ENCODE measurements at places on chromosomes 7 and 10. TPM values are rescaled to one million over a fixed set of nuclear protein-coding genes. Genes with fewer than 3 reads are reported as not detected.

- DNase-seq: no peak
These were observed 19.5 kb upstream of the CSTF2T start for GRCh38 chr10:51718804-51719291.

DNA sequence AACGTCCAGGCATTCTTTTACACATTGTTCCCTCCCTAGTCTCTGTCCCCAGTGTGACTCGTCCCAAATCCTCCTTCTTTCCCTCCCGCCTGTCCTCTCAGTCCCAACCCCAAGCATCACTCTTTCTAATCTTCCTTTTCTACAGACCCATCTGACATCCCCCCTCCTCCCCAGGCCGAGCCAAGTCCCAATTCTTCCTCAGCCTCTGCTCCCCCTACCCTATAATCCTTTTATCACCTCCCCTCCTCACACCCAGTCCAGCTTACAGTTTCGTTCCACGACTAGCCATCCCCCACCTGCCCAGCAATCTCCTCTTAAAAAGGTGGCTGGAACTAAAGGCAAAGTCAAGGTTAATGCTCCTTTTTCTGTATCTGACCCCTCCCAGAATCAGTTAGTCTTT lies 95.1 kb downstream of the MACC1 start:
- no peak for DNase-seq

- peak; percentile 8 for DNase-seq
These were observed 1.5 kb upstream of the FERD3L start for GRCh38 chr7:19146699-19147098.

DNA sequence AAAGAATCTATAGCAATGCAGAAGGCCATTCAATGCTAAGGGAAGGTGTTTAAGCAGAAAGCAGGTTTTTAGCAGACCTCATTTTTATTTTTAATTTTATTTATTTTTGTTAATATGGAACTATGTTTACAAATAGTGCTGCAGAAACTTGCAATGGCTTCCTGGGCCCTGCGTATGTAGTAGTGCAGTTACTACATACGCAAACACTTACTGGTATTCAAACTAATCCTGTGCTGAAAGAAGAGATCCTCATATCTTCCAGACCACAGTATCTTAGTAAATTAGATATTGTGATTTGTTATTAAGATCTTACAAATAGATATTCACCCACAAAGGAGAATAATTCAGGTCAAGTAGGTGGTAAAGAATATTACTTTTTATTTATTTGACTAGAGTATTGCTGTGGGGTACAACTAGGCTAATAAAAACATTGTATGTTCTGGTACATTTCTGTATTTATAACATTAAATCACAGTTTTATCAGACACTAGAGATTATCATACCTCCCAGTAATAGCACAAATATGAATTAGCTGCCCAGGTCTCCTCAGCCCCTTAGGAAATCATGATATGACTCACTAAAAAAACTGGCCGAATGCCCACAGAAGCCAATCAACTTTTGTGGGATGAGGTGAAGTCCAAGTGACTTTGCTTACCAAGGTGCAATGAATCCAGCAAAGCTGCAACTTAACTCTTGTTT lies 57.6 kb downstream of the RNLS start:
- no peak for DNase-seq

The ARL4A gene
- polyA plus RNA-seq: 26.9 TPM

The ZNF32 gene
- 51.6 TPM for polyA plus RNA-seq

- DNase-seq: peak; percentile 76
These were observed 71.3 kb upstream of the TNRC18 start for GRCh38 chr7:5494683-5495561.

The C10orf71 gene
- polyA plus RNA-seq: 29.2 TPM

The ACTL6B gene
- not detected for polyA plus RNA-seq

- peak; percentile 17 for DNase-seq
These were observed 386.6 kb downstream of the SH2D4B start for GRCh38 chr10:80924063-80924952.

GRCh38 chr10:4771554-4772201 lies 54.3 kb upstream of the AKR1E2 start:
- DNase-seq: no peak

GRCh38 chr10:29642990-29643389 lies 8.2 kb upstream of the SVIL start:
- peak; percentile 85 for DNase-seq

DNA sequence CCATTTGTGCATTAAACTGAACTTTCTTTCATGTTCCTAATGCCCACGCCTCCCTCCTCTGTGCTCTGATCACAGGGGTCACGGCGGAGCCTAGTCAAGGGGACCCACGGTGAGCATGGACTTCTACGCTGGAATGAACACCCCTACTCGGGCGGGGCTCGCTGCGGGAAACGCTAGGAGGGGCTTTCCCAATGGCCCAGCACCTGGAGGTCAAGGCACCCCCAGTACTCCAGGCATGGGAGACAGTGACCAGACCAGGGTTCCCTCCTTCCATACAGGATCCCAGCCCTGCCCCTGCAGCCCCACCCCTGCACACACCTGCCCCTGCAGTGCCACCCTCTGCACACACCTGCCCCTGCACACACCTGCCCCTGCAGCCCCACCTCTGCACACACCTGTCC lies 27.1 kb upstream of the NKX6-2 start:
- no peak for DNase-seq

GRCh38 chr10:10579709-10580108 lies 438.0 kb upstream of the CELF2 start:
- DNase-seq: no peak

DNA sequence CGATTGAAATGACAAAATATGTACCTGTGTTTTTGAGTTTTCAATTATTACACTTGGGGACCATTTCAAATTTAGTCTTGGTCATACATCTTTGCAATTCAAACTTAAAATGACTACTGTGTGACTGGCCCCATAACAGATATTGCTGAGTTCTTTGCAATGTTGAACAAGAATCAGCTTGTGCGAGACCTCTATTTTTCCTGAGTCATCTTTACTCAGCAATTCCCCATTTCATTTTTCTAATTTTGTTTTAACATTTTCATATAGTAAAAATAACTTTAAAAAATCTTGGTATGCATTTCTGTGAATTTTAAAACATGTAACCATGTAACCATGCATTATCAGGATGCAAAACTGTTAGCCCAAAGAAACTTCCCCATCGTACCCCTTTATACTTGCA lies 678.1 kb downstream of the ANKRD7 start:
- DNase-seq: no peak

DNA sequence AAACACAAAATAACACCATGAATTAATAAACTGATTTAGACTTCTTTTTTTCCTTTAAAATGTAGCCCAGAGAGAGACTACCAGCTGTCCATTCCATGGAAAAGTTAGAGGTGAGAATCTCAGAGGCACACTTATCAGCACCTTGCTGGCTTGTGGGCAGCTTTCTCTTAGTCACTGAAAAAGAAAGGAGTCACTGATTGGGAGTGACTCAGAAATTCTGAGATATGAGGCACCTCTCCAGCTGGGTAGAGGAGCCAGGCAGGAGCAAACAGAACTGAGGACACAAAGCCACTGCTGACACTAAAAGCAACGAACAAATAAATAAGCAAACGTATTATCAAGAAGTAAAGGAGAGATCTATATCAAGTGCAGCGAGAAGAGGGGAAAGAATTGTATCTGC lies 310.6 kb downstream of the PARD3 start:
- no peak for DNase-seq
